ENCODE measurements at places on chromosomes 11 and 22.

GRCh38 chr11:72493426-72494108, 59.2 kb upstream of the CLPB start:
- H3K27ac ChIP-seq: no peak overlapping the region
- H3K4me3 ChIP-seq: no peak overlapping the region
- no peaks in the 10 kb centered on the region for H3K36me3 ChIP-seq
- H3K27me3 ChIP-seq: no peaks in the 10 kb centered on the region
- H3K4me1 ChIP-seq: no peaks in the 10 kb centered on the region
- DNase-seq: no peak

DNA sequence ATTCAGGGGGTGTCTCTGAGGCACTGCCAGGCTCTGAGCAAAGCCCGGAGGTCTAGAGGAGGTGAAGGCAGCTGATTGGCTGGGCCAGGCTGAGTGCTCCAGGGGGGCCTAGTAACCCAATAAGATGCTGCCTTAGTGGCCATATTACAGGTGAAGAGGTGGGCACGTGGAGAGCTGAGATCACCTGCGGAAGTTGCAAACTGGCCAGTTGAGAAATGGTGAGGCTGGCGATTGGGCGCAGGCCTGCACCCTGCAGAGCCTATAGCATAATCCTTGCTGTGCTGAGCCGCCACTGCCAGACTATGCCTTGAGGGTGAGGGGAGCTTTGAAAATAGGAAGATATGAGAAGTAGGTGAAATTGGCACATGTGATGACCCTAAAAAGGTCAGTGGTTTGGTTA, 21.7 kb downstream of the DERL3 start:
- no peak overlapping the region for H3K27ac ChIP-seq
- H3K27me3 ChIP-seq: no peaks in the 10 kb centered on the region
- H3K4me3 ChIP-seq: no peak overlapping the region
- H3K36me3 ChIP-seq: peaks cover 61% of the 10 kb centered on the region
- DNase-seq: no peak
- H3K4me1 ChIP-seq: no peaks in the 10 kb centered on the region

DNA sequence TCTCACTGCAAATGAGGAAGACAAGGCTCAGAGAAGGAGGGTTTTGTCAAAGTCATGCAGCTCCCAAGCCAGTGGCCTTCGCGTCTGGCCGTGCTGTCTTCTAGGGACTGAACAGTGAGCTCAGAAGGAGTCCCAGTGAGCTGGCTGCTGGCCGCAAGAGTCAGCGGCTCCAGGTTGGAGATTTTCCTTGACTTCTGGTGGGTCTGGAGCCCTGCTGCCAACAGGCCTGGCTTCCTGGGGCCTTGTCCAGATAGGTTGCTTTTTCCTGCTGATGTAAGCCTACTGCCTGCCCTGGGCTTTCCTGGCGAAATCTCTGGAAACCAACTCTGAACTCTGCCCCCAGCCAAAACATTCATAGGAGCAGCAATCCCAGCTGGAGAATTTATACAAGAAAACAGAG, 272.7 kb upstream of the CADM1 start:
- H3K4me1 ChIP-seq: no peaks in the 10 kb centered on the region
- no peaks in the 10 kb centered on the region for H3K36me3 ChIP-seq
- DNase-seq: no peak
- no peaks in the 10 kb centered on the region for H3K27me3 ChIP-seq

- no peak overlapping the region for H3K4me3 ChIP-seq
- no peaks in the 10 kb centered on the region for H3K27me3 ChIP-seq
- H3K27ac ChIP-seq: no peak overlapping the region
Observed at GRCh38 chr11:72688929-72689328, 14.7 kb upstream of the PDE2A start.
